ENCODE measurements at places on chromosomes 3 and 15.
A peak's percentile ranks its signal among the peaks of the same experiment; 100 is the strongest.

DNA sequence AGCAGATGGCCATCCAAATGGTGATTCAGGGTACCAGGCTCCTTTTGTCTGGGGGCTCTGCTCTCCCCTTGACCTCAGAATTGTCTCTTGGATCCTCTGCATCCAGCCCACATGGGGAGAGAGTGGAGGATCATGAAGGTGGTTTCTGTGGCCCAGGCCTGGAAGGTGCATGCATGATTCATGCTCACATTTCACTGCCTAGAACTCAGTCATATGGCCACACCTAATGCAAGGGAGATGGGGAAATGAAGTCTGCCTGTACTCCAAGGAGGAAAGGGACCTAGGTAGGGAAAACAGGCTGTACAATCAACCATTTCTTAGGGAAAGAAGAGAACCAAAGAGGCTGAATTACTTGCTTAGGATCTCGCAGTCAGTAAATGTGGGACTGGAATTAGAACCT, 15.1 kb downstream of the HRG start:
- DNase-seq: no peak

DNA sequence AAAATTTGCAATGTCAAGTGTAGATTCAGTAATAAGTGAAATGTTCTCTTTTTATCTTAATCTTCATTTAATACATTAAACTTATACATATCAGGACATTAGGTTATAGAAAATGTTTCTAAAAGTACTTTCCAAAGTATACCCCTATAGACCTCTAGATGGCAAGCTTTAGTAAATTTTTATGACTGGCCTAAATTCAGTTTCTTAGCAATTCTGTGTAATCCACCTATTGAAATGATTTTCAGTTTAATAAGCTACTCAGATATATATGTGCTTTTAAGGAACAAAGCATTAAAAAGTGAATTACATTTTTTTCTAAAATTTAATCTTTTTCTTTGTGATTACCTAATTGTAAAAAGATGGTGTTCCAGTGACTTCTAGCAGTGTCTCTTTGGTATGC, 342.2 kb downstream of the GBE1 start:
- DNase-seq: peak; percentile 23

DNA sequence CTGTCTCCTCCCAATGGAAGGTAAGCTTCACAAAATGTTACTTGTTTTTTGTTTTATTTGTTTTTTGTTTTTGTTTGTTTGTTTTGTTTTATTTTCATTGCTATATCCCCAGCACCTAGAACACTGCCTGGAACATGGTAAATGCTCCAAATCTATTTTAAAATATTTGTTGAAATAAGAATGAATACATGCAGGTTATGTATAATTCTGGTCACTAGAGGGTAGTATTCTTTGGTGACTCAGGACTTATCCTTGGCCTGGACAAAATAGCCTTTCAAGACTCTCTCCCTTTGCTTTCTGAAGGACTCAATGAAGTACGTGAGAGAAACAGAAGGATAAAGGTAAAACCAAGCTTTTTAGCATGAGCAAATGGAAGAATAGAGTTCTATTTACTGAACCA, 46.9 kb upstream of the PPP2R3A start:
- no peak for DNase-seq

DNA sequence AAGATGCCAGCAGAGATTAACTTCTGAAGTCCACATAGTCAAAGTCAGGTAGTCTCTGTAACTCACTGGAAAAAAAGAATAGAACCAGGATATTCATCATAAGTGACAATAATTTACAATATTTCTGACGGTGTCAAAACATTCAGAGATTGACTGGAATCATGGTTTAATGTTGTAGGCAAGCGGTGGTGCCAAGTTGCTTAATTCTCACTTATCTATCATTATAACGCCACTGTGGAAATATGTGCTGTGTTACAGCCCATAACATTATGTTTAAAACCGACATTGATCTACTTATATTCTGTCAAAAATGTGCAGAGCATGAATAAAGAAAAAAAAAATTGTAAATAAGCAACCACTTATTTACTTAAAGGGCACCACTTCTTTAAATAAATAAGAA, 801.7 kb downstream of the DIPK2A start:
- DNase-seq: no peak

GRCh38 chr3:183824761-183825455, 469 bp downstream of the MAP6D1 start:
- no peak for DNase-seq

- DNase-seq: no peak
Observed at GRCh38 chr3:111598552-111598951, 3.4 kb upstream of the ZBED2 start.

GRCh38 chr3:109136523-109136922, at the start of gene C3orf85:
Gene C3orf85, plus strand, starts transcription at chr3:109136719. Its CDS starts 129 bp downstream, at chr3:109136848.
- no peak for DNase-seq

GRCh38 chr3:177371888-177372287, 174.6 kb upstream of the TBL1XR1 start:
- DNase-seq: no peak

GRCh38 chr3:116161575-116162525, 283.4 kb downstream of the LSAMP start:
- DNase-seq: no peak

GRCh38 chr3:106364477-106364876, 495.7 kb upstream of the CBLB start:
- no peak for DNase-seq

GRCh38 chr3:33218446-33219174, at the start of gene SUSD5:
Gene SUSD5, minus strand, starts transcription at chr3:33218810. Its CDS starts 13 bp downstream, at chr3:33218797.
- peak; percentile 77 for DNase-seq

GRCh38 chr3:17201538-17201937, 316.8 kb downstream of the PLCL2 start:
- no peak for DNase-seq

- no peak for DNase-seq
Observed at GRCh38 chr3:112090887-112091586, 4.8 kb downstream of the C3orf52 start.

- no peak for DNase-seq
Observed at GRCh38 chr3:156776031-156776430, 50.1 kb upstream of the LEKR1 start.

GRCh38 chr3:157077565-157077991, 82.4 kb downstream of the CCNL1 start:
- DNase-seq: no peak

DNA sequence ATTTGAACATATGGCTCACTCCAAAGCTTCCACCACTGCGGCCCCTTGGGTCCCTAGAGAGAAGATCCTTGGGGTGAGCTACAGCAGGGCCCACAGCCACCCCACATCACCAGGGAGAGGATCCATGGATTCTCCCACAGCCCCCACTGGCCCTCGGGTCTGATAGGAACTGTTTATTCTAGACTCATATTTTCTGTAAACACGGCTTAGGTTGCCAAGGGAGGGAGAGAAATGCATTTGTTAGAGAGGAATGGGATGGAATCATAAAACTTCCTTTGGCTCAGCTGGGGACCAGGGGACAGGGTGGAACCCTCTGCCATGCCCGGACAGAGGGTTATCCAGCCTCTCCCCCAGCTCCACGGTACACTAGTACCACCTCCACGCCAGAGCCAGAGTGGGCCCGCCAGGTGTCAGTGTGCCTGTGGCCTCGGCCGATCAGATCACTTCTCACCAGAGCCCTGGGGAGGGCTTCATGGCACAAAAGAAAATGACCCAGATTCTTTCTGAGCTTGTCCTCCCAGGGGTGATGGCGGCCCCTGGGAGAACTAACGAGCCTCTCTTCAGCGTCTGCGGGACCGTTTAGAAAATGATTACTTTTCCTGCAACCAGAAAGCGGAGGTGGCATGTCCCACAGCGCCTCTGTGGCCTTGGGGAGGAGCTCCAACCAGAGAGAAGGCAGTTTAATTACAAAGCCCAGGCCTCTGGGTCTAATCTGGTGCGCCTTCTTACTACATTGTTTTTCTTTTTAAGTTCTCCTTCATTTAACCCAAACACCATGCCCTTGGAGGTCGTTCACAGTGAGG, 33.7 kb downstream of the ADCY5 start:
- DNase-seq: no peak

GRCh38 chr3:100316641-100317069, 17.9 kb upstream of the NIT2 start:
- peak; percentile 38 for DNase-seq

All from SK-N-DZ (cell line).